ENCODE measurements at places on chromosomes 11 and 22.

GRCh38 chr11:57111619-57112018 is 70.1 kb upstream of the LRRC55 start:
- no peak for DNase-seq

DNA sequence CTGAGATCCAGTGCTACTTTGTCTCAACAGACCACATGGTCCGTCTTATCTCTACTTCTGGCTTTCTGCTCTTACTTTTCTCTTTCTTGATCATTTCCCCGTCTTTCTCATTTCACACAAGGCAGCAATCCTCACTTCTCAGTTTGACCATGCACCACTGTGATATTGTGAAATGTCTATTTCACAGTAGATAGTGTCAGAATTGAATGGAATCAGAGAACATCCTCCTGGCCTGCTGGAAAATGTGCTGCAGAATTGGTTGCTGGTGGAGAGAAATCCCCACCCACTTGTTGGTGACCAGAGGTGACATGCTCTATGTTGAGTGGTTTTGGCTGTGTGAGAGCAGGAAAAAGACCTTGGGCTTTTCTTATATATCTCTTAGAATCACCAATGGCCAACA is 57.8 kb upstream of the RCN1 start:
- DNase-seq = no peak

- DNase-seq = no peak
Observed at GRCh38 chr11:32829157-32829679, 509 bp upstream of the PRRG4 start.

DNA sequence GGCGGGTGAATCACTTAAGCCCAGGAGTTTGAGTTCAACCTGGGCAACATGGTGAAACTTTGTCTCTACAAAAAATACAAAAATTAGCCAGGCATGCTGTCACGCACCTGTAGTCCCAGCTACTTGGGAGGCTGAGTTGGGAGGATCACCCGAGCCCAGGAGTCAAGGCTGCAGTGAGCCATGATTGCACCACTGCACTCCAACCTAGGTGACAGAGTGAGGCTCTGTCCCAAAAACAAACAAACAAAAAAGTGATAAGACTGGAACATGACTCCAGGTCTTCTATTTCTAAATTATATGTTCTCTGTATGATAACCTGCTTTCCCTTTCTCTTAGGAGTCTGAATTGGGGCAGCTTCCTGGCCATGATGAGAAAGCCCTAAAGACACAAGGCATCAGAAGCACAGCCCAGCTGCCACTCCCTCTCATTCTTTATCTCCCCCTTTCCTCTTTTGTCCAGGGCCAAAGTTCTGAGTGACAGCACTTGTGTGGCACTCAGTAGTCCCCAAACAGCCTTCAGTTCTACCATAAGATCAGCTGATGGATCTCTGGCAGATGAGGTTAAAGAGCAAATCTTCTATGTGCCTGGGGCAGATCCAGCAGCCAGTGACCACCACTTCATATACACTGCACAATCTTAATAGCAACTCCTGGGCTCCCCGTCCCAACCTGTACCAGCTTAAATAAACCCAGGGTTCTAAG is 136.0 kb downstream of the C11orf58 start:
- DNase-seq = no peak

GRCh38 chr11:119432484-119433357 is 9.7 kb upstream of the THY1 start:
- no peak for DNase-seq

- DNase-seq = no peak
Observed at GRCh38 chr11:35388061-35388460, 31.3 kb downstream of the SLC1A2 start.

DNA sequence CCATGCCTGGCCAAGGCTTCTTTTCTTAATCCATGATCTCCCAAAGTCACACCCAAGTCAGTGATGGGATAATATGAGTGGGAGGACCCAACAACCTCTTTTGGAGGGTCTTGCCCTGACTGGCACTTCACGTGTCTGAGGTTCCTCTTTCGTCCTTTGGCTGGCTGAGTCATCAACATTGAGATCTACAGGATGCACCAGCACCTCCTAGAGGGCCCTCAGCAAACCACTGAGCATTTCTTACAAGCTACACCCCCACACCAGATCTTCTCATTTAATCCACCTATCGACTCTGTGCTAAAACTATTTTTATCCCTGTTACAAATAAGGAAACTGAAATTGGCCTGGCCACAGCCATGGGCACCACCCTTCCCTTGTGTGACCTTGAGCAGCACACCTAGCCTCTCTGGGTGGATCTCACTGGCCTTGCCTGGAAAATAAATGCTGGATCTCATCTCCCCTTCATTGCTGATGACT is 63.4 kb downstream of the FLI1 start:
- DNase-seq = peak; percentile 66

DNA sequence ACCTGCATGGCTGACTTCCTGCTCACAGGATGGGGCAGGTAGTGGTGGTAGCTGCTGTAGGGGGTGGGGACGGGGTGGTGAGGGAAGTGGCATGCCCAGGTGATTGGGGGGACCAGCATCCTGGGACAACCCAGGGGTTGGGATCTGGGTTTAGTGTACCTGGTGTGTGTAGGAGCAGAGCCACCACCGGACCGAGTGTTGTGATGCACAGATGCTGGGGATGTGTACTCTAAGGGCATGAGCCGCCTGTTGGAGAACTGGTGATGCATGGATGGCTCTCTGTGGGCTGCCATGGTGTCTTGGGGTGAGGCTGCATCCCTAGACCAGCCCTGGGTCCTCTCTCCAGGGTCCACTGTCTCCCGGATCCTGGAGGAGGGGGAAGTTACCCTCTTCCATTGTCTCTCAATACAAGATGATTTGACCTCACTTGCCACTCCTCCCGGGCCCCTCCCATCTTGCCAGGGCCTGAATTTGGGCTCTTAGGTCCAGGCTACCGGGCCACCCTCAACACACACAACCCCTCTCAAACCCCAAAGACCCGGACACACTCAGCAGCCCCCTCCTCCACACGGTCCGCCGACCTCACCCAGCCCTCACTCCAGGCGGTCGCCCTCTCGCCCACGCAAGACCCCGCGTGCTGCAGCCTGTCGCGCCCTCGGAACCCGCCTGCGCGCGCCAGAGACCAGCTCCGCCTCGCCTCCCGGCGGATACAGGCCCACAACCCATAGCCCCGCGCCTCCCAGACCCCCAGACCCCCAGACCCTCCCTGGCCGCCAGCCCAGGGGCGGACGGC is 619 bp downstream of the LRRC75B start:
- DNase-seq = no peak

GRCh38 chr22:17804331-17805080 is 30.2 kb upstream of the BID start:
- DNase-seq = no peak
